ENCODE measurements at places on chromosomes 5 and 9.

- no peak for DNase-seq
These were observed 63.9 kb upstream of the CCDC180 start for GRCh38 chr9:97243606-97244005.

DNA sequence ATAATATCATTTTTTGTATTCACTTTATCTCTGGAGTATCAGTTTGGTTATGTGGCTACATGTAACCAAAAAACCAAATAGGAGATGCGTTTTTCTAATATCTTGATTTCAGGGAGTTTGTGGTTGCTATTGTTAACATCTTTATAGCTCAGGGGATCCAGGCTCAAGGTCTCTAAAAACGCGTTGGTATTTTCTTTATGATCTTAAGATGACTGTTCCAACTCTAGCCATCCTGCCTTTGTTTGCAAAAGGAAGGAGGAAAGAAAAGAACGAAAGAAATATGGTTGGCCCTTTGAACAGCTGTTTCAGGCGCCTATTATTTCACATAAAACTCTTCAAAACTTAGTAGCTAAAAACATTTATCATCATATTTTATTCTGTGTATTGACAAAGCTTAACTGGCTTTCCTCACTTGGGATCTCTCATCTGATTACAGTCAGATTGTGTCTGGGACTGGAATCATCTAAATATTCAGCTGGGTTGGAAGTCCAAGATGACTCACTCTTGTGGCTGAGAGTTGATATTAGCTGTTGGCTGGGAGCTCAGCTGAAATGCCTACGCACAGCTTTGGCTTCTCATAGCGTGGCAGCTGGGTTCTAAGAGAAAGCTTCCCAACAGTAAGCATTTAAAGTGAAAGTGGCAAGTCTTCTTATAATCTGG is 60.1 kb downstream of the FAM174A start:
- DNase-seq = no peak

- no peak for DNase-seq
These were observed 53.1 kb upstream of the NREP start for GRCh38 chr5:111810112-111810511.

DNA sequence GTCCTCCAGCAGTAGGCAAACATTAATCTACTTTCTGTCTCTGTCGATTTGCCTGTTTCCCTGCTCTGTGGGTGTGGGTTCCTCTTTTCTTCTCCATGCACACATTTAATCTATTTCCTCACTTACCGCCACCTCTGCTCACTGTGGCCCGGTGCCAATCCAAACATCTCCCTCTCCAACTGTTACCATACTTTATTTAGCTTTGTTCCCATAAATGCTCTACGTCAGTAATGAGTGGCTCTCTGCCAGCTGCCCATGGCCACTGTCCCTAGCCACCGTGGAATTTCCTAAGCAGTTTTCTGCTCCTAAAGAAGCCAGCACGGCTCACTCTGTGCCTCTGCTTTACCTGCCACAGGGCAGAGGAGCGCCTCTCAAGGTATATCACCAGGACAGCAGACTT is 19.5 kb upstream of the GOLPH3 start:
- no peak for DNase-seq

GRCh38 chr9:35103660-35104191 is 795 bp upstream of the STOML2 start:
- DNase-seq = no peak

DNA sequence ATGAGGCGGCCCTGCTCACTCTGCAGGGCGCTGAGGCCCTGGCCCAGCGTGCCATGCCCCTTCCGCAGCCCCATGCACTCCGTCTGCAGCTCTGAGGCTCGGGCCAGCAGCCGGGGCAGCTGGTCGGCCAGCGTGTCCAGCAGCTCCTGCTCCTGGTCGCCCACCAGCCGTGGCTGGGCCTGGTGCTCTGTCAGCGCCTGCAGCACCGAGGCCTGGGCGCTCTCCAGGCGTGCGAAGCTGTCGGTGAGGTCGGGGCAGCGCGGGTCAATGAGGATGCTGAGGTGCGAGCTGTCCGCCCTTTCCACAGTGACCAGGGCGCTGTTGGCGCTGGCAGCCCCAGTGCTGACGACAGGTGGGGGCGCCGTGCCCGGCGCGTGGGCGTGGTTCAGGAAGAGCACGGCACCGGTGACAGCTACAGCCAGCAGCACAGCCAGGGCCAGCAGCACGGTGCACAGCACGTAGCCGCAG is 9.4 kb downstream of the FIBCD1 start:
- DNase-seq = no peak

DNA sequence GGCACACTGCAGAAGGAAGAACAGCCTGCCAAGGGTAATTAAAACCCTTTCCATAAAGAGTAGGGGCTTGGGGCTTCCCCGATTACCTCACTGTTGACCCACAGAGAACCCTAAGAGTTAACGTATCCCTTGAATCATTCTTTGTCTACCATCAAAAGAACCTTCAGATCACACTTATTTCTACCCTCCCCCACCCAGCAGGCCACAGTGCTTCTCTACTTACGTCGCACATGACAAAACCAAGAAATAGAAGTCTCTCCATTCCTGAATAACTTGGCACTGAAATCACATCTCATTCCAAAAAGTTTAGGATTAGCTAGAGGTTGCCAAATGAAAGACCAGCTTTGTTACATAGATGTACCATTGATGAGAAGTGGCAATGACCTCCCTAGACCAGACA is 268.7 kb upstream of the GAS1 start:
- no peak for DNase-seq

DNA sequence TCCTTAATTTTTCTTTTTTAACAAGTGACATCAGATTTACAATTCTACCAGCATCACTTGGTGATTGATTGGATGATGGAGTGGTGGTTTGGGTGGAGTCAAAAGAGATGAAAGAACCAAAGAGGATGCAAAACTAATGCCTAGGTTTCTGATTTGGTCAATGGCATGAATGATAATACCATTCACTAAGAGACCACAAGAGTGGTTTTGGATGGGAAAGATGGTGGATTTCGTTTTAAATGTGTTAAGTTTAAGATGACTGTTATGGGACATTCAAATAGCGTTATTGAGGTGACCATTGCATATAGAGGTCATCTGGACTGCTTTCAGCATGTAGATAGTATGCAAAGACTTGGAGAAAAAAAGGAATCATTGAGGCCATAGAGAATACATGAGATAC is 3.6 kb downstream of the SMC5 start:
- DNase-seq = no peak

GRCh38 chr5:73369278-73369677 is 79.3 kb downstream of the FOXD1 start:
- no peak for DNase-seq

GRCh38 chr5:92800365-92800764 is 780.7 kb downstream of the NR2F1-AS1 start:
- DNase-seq = no peak

GRCh38 chr9:12915366-12915954 is 140.6 kb downstream of the LURAP1L start:
- DNase-seq = no peak

DNA sequence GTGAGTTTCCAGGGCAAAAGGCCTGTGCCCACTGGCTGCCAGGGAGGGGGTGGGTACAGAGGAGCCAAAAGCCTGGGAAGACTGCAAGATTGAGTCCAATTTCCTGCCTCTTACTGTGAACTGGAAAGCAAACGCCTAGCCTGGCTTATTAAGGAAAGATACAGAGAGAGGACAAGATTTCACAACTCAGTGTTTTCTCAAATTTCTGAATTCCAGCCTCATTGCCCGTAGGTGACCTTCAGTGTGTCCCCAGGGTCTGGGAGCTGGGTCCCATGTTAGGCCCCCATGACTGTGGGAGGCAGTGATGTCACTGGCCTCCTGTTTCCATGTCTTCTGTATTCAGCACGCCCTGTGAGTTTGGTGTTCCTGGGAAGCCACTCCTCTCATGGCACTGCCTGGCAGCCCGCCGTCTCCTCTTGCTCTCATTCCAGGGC is 60.6 kb upstream of the PTPN3 start:
- no peak for DNase-seq

- DNase-seq = no peak
These were observed 3.7 kb upstream of the RNF44 start for GRCh38 chr5:176540956-176541337.

DNA sequence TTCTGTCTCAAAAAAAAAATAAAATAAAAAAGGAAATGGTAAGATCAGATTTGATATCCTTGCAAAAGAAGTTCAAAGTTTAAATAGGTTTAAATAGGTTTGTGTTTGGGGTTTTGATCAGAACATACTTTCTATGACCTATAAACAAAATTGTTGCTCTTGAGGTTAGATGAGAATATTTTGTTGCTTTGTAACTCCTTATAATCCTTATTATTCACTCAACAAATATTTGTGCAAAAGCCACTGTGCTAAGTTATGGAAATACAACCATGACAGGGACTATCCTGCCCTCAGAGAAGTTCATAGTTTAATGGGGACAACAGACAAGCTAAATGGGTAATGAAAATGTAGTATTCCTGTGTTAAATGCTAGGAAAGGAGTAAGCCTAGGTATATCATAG is 71.5 kb downstream of the INVS start:
- no peak for DNase-seq

GRCh38 chr9:93297659-93298497 is 113.9 kb downstream of the WNK2 start:
- no peak for DNase-seq

DNA sequence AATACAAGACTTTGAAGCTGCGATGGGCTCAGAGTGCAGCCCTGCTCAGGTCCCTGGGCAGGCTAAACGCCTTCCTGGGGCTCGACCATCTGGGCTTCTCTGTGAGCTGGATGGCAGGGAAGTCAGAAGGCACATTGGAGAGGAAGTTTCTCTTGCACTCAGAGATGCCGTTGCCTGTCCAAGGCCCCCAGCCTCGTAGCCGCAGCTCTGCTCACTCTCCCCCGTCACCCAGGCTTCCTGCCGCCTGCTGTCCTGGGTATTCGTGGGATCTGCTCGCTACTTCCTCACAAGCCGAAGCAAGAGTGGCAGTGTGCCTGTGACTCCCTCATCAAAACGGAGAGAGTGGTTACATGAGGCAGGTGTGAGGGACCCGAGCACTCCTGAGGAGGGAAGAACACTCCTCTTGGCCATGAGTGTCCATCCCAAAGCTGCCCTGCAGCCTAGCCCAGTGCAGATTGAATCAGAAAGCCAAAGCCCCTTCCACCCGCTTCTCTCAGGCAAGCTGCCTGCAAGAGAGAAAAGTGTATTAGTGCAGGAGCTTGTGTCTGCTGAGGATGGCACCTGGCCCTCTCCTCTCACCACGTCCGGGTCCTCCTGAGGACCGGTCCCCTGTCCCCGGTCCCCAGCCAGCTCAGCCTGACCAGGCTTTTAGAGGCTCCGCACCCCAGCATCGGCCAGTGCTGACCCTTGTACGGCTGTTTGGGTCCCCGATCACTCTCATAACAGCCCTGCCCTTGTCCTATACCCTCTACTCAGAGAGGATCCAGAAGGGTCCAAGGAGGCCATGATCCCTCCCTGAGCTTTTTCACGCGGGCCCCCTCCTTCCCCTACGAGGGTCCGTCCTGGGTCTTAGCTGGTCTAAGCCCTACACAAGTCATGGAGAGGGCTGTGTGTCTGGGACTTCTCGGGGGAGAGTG is 7.3 kb downstream of the FCN2 start:
- DNase-seq = no peak

GRCh38 chr5:10892147-10892910 is 131.3 kb upstream of the DAP start:
- DNase-seq = no peak

DNA sequence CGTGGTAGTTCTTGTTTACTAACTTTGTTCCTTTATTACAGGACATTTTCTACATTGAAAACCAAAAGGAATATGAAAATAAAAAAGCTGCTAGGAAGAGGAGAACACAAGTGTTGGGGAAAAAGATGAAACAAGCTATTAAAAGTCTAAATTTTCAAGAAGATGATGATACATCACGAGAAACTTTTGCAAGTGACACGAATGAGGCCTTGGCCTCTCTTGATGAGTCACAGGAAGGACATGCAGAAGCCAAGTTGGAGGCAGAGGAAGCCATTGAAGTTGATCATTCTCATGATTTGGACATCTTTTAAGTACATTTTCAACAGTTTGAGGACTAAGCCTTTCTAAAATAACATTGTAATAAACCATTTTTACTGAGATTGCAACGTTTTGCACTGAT is 23.8 kb downstream of the PHAX start:
- DNase-seq = no peak

DNA sequence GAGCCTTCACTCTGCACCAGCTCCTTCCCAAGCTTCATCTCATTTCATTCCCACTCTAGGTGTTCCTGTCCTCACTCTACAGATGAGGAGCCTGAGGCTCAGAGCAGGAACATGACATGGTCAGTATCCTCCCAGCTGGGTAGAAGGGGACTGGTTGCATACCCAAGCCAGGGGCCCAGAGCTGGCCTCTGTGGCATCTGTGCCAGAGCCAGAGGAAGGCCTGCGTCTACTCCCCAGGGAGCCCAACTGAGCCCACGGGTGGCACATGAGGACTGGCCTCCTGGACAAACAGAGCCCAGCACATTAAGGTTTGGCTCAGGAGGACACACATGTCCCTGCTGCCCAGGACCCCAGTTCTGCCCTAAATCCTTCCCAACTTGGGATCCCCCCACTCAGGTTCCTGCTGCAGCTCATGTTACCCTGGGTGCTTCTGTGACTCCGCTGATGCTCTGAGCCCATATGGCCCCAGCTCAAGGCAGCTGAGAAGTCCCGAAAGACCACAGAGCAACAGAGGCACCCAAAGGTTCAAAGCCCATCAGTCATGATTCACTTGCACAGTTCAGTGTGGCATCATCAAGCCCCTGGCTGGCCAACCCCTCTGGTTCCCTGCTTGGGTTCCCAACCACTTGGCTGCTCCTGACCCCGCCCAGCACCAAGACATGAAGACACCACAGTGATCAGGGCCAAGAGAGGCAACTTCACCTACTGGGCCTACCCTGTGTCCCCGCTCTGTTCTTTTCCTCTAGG is 8.5 kb upstream of the NEURL1B start:
- DNase-seq = no peak

- no peak for DNase-seq
These were observed 578 bp upstream of the PSAT1 start for GRCh38 chr9:78296201-78296892.

GRCh38 chr9:97763874-97764273 is 66.7 kb upstream of the XPA start:
- DNase-seq = no peak

GRCh38 chr5:40909723-40910122 is 426 bp downstream of the C7 start:
- DNase-seq = no peak

GRCh38 chr5:160036243-160036642 is 27.3 kb downstream of the TTC1 start:
- no peak for DNase-seq

DNA sequence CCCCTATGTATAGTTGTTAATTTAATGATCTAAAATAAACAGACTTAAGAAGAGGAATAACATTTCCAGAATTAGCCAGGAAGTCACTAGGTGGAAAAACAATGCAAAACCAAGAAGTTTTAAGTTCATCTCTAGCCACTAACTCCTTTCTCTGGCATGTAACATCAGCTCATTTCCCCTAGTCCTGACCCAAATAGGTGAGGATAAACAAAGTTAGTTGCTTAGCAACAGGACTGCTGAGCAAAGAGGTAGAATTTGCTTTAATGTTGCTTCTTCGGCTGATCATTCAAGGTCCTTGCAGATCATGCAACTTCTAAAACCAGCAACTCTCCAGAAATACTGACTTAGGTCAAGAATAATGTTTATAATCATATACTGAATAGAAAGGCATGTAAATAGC is 675.8 kb downstream of the CETN3 start:
- DNase-seq = no peak

Data from effector CD8-positive, alpha-beta T cell (primary cell).